Pancreas (tissue), 10 donors: ENCODE measurements at places on chromosomes 16 and 17. TPM values are rescaled to one million over a fixed set of nuclear protein-coding genes. Genes with fewer than 3 reads are reported as not detected.

AARS1 gene
- polyA plus RNA-seq, result 53.2 TPM

C16orf95 gene
- polyA plus RNA-seq, result 3.1 TPM

CCL2 gene
- polyA plus RNA-seq, result 293 TPM

SKAP1 gene
- polyA plus RNA-seq, result 3.2 TPM

CRYBA1 gene
- polyA plus RNA-seq, result not detected

ABCA6 gene
- polyA plus RNA-seq, result 3.5 TPM

GP1BA gene
- polyA plus RNA-seq, result not detected

CTRB2 gene
- polyA plus RNA-seq, result 20,002 TPM

EME1 gene
- 0.46 TPM for polyA plus RNA-seq

ACSM2A gene
- not detected for polyA plus RNA-seq

TBX2 gene
- polyA plus RNA-seq, result 12.1 TPM

PPL gene
- polyA plus RNA-seq, result 15.7 TPM

TMEM235 gene
- 0.11 TPM for polyA plus RNA-seq

GLP2R gene
- polyA plus RNA-seq, result 1.2 TPM

BCL6B gene
- polyA plus RNA-seq, result 3.8 TPM

ELOB gene
- polyA plus RNA-seq, result 318 TPM

MYO1C gene
- polyA plus RNA-seq, result 69.3 TPM

MT1M gene
- 29.7 TPM for polyA plus RNA-seq

SLC6A2 gene
- not detected for polyA plus RNA-seq

WFDC1 gene
- polyA plus RNA-seq, result 2.6 TPM

FAM171A2 gene
- polyA plus RNA-seq, result 1.3 TPM

CCL1 gene
- polyA plus RNA-seq, result not detected

HBA1 gene
- 0.85 TPM for polyA plus RNA-seq

ST6GALNAC1 gene
- 1.5 TPM for polyA plus RNA-seq

VWA3A gene
- polyA plus RNA-seq, result 0.11 TPM

LPCAT2 gene
- polyA plus RNA-seq, result 4.4 TPM

MFAP4 gene
- 13.0 TPM for polyA plus RNA-seq

AIPL1 gene
- 0.04 TPM for polyA plus RNA-seq

MPV17L gene
- polyA plus RNA-seq, result 15.6 TPM

HAGH gene
- 57.9 TPM for polyA plus RNA-seq

CASKIN2 gene
- polyA plus RNA-seq, result 12.1 TPM

BEAN1 gene
- polyA plus RNA-seq, result 0.08 TPM

PMFBP1 gene
- polyA plus RNA-seq, result 3.1 TPM

NHERF2 gene
- polyA plus RNA-seq, result 60.7 TPM

ASPHD1 gene
- polyA plus RNA-seq, result 21.2 TPM
